ENCODE measurements at places on chromosomes 3 and 15. TPM values are rescaled to one million over a fixed set of nuclear protein-coding genes. Genes with fewer than 3 reads are reported as not detected.
A peak's percentile ranks its signal among the peaks of the same experiment; 100 is the strongest.

Gene PIGBOS1
- 17.6 TPM for polyA plus RNA-seq

Gene AEN
- 8.2 TPM for polyA plus RNA-seq

Gene PLCB2
- polyA plus RNA-seq: 11.7 TPM

Gene ADIPOQ
- polyA plus RNA-seq: not detected

Gene DNAJC19
- polyA plus RNA-seq: 48.8 TPM

DNA sequence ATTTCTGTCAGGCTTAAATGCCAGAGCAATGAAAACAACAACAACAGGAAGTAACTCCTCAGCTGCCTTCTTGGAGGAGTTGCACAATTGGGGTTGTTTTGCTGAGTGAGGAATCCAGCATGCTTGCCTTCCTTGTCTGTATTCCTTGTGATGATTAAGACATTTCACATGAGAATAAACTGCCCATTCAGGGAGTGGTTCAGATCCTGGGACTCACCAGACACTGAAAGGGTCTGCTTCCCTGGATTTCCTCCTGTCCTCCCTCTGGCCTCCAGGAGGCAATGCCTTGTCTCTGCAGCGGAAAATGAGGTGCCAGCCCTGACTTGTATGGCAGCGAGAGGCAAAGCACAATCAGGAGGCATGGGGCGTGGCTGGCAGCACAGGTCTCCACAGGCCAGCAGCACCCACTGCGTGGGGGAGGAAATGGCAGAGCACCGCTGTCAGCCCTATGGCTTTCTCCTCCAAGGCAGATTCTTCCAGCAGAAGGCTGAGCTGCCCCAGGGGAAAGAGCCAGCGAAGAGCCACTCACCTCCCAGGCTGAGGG is 41.5 kb downstream of the RBP2 start:
- peak; percentile 78 for DNase-seq

DNA sequence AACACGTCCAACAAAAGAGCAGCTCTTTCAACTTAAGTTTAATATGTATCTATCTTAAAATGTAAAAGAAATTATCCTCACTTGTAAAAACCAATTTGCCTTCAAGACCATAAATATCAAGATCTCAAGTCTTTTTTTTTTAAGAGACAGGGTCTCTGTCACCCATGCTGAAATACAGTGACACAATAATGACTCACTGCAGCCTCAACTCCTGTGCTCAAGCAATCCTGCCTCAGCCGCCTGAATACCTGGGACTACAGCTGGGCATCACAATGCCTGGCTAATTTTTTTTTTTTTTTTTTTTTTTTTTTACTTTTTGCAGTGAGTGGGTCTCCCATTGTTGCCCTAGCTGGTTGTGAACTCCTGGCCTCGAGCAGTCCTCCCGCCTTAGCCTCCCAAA is 26.0 kb downstream of the ACAP2 start:
- no peak for DNase-seq

DNA sequence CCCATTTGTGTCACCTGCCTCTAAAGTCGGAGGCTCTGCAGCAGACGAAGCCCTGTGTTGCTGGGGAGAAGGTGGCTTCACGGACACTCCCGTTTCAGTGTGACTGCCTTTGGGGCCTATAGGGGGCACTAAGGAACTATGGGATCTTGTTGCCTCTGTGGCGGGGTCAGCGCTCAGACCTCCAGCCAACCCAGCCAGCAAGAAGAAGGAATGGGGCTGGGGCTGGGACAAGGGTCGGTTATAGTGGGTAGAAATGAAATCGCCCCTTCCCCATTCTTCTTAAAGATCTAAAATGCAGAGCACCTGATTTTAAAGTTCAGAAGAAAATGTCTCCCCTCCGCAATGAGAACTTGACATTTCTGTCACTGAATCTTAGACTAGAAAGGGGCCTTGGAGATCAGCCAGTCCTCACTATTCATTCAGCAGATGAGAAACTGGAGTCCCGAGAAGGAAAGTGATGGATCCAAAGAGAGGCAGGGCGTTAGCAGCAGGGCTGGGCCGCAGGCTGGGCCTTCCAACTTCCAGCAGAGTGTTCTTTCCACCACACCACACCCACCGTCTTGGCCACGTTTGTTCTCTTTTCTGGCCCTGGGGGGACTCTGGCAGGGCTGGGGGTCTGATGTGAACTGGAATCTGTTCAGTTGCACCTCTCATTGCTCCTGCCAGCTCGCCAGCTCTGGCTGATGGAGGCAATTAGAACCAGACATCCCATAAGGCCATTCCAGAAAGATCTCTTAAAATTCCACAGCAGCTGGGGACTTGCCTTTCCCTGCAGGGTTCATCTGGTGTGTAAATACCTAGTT is 195.4 kb downstream of the OPA1 start:
- DNase-seq: peak; percentile 75

DNA sequence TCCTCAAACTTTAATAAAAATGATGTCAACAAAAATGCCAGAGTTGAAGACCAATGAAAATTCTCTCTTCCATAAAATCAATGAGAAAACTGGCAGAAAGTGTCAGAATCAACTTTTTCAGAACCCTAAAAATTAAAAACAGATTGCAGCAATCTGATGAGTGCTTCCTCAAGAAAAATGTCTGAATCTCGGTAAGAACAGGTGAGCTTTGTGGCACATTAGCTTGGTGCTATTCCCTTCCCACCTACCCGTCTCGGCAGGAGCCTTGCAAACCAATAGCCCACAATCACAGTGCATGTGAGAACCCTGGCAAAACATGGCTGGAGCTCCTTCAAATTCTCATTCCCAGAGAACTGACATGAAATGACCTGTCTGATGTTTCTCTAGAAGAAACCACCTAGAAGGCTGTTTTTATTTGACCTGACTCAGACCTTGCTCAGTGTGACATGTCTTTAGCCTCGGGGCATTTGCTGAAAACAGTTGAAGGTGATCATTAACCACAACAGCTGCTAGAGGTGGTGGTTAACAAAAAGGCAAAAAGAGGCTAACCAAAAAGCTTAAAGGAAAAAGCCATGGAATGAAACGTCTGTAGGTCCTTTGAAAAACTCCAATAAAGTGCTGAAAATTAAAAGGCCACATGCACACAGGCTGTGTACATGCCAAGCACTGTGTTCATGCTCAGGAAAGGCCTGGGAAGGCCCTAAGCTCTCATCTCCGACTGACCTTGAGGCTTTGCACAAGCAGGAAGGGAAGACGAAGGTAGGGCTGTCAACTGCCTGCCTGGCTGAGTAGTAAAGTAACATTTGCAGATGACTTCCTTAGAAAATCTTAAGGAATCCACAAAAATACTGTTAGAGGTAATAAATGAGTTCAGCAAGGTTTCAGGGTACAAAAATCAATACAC is 253.0 kb upstream of the NSMCE3 start:
- DNase-seq: no peak

GRCh38 chr3:192850451-192850981 is 67.1 kb downstream of the MB21D2 start:
- DNase-seq: peak; percentile 94

DNA sequence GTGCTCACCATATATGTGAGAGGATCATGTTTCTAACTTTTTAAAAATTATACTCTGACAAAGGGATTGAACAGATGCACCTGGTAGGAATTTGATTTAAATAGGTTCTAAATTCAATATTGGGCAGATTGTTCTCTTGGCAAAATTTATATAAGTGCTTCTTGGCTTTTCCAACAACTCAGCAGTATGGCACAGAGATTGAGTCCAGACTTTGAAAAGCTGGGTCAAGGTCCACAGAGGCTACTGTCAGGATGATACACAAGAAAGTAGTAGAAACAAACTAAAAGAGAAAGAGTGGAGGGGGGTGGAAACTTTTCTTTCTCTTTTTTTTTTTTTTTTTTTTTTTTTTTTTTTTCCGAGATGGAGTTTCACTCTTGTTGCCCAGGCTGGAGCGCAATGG is 203.2 kb upstream of the ADAMTS9 start:
- DNase-seq: peak; percentile 70

GRCh38 chr3:32698506-32698905 is 13.5 kb downstream of the CNOT10 start:
- DNase-seq: no peak

Measured in large intestine (tissue), 12 donors.